ENCODE measurements at places on chromosomes 16 and 17.

- peak; percentile 92 for DNase-seq
Observed at GRCh38 chr17:67491009-67491680, 114.1 kb downstream of the PITPNC1 start.

DNA sequence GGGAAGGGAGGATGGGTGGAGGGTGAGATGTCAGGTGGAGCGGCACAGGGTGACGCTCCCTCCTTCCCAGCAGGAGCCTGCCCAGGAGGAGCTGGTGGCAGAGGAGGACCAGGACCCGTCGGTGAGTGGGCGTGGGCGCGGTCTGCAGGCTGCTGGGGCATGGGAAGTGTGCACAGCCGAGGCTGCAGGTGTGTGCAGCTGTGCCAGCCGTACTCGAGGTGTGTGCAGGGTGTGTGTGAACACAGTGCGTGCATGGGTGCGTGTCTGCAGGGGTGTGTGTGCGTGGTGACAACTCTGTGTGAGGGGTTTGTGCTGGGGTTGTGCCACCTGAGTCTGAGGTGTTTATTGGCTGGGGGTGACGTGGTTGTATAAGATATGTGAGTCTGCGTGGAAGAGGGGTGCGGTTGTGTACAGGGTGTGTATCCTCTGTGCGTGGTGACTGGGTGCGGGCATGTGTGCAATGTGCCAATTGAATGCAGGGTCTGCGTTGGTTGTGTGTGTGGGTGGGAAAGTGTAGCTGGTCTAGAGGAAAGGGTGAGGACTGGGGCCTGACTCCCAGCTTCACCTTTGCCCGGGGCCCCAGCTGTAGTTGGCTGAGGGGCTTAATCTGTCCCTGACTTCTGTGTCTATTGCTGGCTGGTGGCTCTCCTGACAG lies 670 bp downstream of the TNFSF12 start:
- DNase-seq = no peak

- no peak for DNase-seq
Observed at GRCh38 chr16:52460639-52461178, 86.2 kb downstream of the TOX3 start.

DNA sequence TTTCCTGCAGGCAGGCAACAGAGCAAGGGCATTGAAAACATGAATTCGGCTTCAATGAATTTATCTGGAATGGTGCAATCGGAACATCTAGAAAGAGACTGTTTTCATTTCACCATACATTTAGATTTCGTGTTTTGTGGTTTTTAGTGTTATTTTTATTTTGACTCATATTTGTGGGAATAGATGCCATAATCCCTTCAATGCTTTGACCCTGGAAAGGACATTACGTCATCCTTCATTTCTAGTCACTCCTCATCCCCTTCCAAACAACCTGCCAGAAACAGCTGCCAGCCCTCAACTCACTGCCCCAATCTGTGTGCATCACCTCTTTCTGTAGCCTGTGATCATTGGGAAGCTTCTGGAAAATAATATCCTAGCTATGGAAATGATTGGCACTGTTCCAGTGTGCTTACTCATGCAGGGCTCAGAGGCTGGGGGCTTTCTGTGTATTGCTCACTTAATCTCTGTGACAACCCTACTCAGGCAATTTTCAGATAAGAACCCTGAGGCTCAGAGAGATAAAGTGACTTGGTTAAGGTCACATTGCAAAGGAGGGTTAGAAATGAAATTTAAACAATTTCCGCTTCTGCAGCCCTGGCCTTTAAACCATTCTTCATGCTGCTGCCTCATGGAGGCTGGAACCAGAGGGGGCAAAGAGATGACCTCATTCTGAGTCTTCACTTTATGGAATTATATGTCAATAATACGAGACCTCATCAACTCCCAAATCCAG lies 9.5 kb upstream of the KSR1 start:
- peak; percentile 7 for DNase-seq

DNA sequence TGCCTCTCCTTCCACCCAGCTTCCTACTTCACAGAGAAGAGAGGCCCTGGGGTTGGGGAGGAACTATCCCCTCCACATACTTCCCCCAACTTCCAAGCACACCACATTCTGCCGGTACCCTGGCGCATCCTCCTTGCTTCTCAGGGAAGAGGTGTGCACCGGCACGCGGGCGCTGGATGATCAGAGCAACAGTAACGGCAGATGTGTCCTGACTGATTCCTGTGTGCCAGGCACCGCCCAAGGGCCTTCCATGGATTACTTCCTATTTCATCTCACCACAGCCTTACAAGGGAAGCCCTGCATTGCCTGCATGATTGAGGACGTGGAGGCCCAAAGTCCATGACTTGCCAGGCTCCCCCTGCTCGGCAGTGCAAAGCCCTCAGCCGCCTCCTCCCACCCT lies 21.1 kb upstream of the MLKL start:
- DNase-seq = no peak

GRCh38 chr17:60901806-60902205 lies 224.2 kb downstream of the BCAS3 start:
- DNase-seq = no peak

DNA sequence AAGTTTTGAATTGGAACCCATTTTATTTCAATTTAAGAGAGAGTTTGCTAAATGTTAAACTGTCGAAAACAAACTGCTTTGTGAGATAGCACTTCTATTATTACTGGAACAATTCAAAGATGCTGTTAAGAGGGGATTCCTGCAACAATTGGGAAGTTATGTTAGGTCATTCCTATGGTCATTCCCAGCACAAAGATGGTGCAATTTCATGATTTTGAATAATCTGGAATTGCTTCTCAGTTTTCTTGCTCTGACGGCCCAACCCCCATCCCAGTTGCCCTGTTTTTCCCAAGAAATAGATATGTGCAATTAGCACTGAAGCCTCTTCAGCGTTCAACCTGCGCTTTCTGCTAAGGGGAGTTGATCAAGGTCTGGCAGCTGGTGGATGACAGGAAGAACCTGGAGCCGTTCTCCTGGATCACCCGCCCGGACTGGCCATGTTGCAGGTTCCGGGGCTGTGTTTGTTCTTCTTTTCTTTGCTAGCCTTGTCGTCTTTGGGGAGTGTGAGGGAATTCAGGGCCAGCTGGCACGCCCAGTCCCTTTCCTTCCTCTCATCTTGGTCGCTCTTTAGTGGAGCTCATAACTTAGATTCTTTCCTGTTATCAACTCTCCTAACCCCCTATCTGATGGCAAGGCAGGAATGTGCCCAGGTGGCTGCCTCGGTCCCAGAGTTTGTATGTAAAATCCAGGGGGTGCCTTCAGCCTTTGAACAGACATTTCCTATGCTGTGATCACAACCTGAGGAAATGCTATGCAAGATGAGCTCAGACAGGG lies 29.0 kb upstream of the IRF8 start:
- DNase-seq = no peak

DNA sequence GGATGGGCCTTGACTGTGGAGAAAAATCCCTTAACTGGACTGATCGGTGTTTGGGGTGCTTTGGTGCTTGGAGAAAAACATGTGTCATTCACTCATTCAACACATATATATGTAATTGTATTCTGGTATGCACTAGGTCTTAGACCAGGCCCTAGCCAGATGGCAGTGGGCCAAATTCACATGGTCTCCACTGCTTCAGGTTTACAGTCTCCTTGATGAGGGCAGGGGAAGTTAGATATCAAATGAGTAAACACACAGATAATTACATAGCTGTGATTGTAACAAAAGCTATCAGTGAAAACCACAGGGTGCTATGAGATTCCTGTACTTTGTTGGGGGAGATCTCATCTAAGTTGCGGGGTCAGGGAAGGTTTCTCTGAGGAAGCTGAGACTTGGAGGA lies 78.8 kb downstream of the WWP2 start:
- DNase-seq = no peak
